GM23248 (cell line): ENCODE measurements at places on chromosomes 11 and 22.
A peak's percentile ranks its signal among the peaks of the same experiment; 100 is the strongest.

DNA sequence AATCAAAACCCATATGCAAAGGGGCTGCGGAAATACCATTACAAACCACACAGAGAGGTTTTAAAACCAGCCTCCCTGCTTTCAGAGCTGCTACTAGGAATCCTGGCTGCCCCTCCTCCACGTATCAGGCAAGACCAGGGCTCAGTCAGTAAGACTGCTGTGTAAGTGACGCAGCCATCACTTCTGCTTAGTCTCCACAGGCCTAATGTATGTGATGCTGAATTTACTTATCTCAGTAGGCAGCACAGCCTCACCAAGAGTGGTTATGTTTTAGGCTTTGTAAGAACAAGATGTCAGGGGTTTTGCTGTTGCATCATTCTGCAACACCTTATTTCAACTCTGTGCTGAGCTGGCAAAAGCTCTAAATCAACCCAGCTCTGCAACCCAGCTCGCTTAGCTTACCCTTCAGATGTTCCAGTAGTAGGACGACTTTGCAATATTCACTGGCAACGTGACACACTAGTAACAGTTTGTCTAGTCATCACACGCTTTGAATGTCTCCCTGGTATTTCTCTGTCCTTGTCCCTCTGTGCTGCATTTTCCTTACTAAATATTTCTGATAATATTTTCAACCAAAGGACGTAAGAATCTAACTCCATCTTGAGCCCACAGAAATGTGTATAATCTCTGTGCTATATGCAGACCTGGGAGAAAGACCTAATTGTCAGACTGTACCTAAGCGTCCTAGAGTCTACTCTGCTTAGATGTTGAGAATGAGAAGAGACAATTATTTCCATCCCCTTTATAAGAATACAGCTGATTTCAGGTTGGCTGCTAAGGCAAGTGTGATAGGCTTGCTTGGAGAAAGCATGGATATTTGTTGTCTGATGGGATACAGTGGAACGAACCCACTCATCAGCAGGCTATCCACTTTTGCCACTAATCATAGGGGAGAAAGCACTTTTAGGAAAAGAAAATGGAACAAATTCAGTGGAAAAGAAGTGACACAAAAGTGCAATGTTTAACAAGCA lies 72.2 kb downstream of the LARGE2 start:
- H3K4me3 ChIP-seq: no peak overlapping the region
- H3K27me3 ChIP-seq: no peaks in the 10 kb centered on the region
- peaks cover 25% of the 10 kb centered on the region for H3K4me1 ChIP-seq

GRCh38 chr11:122711831-122712381 lies 56.4 kb downstream of the UBASH3B start:
- peaks cover 49% of the 10 kb centered on the region for H3K4me1 ChIP-seq
- peak; percentile 32 for DNase-seq
- no peaks in the 10 kb centered on the region for H3K36me3 ChIP-seq

DNA sequence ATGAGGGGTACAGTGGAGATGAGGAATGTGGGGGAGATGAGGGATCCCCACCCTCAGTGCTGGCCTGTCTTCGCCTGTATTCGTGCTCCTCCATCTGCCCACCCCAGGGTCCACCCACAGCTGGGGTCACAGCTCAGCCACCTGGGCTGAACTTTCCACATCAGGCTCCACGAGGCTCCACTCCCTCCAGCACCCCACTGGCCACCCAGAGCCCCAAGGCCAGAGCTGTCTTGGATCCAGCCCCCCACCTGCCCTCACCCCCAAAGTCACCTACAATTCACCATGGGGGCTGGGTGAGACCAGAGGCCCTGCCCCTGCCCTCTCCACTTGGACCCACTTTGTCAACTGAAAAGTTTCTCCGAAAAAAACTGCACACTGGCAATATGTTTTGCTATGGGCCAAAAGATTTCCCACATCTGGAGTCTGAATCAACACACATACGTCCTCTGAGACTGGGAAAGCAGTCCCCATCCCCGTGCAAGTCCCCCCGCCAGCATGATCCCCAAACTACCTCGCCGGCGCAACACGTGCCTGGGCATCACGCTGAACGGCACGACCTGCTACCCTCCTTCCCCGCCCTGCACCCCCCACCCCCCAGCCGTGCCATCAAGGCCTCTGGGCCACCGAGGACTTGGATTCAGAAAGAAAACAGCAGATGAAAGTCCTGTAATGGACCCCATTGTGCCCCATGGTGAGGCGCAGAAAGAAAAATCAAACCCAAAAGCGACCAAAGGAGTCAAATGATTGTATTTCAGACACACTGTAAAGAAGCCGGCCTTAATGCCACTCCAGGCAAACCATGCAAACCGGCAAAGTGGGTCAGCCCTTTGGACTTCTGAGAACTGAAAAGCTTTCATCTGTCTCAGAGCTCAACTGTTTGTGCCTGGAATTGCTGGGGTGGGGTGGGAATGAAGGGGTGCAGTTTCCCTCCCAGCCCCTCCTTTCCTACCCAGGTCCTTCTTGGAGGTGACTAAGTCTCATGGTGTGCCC lies 16.5 kb upstream of the GAL start:
- no peaks in the 10 kb centered on the region for H3K4me1 ChIP-seq
- peaks cover 29% of the 10 kb centered on the region for H3K27me3 ChIP-seq
- no peak overlapping the region for H3K27ac ChIP-seq
- H3K36me3 ChIP-seq: no peaks in the 10 kb centered on the region

GRCh38 chr11:11396301-11397035 lies 43.4 kb upstream of the CSNK2A3 start:
- H3K4me3 ChIP-seq: peak overlapping the region; percentile 54
- peak; percentile 98 for DNase-seq
- H3K4me1 ChIP-seq: peaks cover 23% of the 10 kb centered on the region
- no peaks in the 10 kb centered on the region for H3K27me3 ChIP-seq
- no peaks in the 10 kb centered on the region for H3K36me3 ChIP-seq
